Cortex of kidney (tissue), 1 donor: ENCODE measurements at places on chromosomes 2 and 18.
A peak's percentile ranks its signal among the peaks of the same experiment; 100 is the strongest.

DNA sequence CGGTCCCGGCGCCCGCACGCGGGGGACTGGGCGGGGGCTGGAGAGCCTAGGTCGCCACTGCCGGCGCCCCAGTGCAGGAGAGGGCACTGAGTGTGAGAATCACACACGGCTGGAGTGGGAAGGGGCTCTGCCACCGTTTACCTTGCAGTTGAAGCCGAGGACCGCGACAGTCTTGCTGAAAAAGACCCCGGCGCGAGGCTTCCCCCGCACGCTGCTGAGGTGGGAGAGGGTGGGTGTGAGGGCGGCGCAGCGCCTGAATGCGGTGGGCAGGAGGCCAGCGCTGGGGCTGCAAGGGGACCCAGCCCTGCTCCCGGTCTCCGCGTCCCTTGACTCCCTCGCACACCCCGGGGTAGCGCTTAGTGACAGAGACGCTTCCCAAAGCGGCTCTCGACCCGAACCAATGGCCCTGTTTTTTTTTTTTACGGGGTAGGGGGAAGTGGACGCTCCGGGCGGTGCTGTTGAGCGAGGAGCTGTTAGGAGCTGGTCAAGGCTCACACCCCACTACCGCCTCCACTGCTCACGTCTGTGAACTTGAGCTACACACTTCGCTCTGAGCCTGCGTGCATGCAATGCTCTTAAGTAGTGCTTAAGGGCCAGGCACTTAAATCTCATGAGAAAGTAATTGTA lies 794 bp downstream of the NOTO start:
- DNase-seq = no peak

DNA sequence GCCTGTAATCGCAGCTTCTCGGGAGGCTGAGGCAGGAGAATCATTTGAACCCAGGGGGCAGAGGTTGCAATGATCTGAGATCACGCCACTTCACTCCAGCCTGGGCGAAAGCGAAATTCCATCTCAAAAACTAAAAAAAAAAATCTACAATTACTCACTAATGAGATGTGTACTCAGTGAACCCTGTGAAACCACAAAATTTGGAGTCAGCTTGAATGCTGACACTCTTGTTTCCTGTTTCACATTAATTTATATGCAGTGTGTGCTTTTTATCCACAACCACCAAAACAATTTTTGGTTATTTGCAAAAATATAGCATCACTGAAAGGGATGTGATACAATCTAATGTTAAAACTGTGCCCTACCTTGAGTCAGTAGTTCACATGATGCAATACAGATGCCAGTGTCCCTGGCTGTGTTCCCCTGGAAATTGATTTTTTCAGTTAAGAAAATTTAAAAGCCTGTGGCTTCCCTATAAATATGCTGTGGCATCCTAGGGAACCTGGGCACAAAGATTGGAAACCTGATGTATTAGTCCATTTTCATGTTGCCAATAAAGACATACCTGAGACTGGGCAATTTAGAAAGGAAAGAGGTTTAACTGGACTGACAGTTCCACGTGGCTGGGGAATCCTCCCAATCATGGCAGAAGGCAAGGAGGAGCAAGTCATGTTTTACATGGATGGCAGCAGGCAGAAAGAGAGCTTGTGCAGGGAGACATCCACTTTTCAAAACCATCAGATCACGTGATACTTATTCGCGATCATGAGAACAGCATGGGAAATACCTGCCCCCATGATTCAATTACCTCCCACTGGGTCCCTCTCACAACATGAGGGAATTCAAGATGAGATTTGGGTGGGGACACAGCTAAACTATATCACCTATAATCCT lies 337.5 kb upstream of the NT5C1B start:
- DNase-seq = no peak

DNA sequence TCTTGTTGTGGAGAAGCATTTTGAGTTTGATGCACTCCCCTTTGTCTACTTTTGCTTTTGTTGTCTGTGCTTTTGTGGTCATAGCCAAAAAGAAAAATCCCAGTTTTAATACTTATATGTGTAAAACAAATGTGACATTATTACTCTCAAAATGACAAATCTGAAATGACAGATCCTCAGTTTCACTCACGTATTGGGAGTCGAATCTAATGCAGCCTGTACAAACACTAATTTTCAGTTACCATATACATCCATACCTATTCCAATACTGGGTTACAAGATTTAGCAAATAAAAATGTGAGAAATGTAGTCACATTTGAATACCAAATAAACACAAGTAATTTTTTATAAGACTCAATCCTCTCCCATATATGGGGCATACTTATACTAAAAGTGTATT lies 148.2 kb upstream of the ZNF516 start:
- no peak for DNase-seq

DNA sequence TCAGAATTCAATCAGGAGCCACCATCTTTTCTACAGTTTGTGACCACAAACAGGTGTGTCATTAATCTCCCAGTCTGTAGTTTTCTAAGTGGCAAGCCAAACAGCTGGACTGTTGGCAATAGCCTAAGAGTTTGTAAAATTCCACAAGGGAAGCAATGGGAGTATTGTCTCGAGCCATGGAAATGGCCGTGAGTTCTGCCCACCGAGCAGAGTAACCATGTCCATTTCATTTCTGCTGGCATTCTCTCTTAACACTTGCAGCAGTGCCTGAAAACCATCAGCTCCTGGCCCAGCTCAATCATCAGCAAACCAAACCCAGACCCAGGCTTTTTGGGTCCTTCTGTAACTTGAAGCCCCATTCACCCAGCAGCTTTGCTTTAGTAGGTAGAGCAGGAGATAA lies 387.8 kb upstream of the CDH7 start:
- no peak for DNase-seq

GRCh38 chr2:27379836-27380625 lies 503 bp downstream of the ZNF513 start:
- DNase-seq = no peak

DNA sequence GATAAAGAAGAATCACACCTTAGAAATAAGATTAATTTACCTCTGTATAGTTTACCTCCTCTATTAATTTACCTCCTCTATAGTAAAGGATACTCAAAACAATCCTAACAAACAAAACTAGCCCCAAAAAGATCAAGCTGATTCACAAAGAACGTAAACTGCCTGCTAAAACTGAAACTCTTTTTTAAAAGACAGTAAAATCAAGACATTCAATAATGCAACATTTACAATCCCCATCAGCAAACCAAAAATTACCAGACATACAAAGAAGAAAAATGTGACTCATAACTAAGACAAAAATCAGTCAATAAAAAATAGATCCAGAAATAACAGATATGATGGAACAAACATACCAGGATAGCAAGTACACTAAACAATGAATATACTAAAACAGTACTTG lies 215.7 kb downstream of the ZEB2 start:
- no peak for DNase-seq

- DNase-seq = no peak
These were observed 87.8 kb downstream of the NOL10 start for GRCh38 chr2:10601866-10602566.

- DNase-seq = no peak
These were observed 7.8 kb upstream of the ARHGAP25 start for GRCh38 chr2:68726608-68727367.

- DNase-seq = no peak
These were observed 174.1 kb downstream of the ANKRD30B start for GRCh38 chr18:14922031-14922430.

- DNase-seq = no peak
These were observed 2.4 kb upstream of the HOXD12 start for GRCh38 chr2:176096986-176097819.

- DNase-seq = no peak
These were observed 140.8 kb downstream of the MEIS1 start for GRCh38 chr2:66575625-66576310.

- no peak for DNase-seq
These were observed 49.4 kb downstream of the TGOLN2 start for GRCh38 chr2:85278361-85278760.

- no peak for DNase-seq
These were observed 50.9 kb upstream of the ATL2 start for GRCh38 chr2:38427936-38428335.

DNA sequence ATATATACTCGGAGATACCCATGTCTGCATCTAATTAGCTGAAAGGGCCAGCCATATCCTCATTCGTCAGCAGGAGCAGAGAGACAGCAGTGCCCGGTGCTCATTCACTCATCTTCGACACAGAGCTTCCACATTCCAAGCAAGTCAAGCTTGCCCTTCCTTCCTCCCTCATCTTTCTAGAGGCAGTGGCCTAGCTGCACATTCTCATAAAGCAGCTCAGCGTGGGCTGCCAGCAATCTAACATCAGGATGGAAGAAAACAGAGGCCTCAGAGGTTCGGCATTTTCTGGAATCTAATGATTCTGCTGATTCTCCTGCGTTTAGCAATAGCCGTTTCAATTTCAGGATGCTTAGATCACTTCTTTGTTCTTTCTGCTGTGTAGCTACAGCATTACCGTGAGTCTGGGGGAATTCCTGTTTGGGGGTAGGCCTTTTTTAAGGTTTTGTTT lies 68.8 kb downstream of the CLHC1 start:
- DNase-seq = no peak

DNA sequence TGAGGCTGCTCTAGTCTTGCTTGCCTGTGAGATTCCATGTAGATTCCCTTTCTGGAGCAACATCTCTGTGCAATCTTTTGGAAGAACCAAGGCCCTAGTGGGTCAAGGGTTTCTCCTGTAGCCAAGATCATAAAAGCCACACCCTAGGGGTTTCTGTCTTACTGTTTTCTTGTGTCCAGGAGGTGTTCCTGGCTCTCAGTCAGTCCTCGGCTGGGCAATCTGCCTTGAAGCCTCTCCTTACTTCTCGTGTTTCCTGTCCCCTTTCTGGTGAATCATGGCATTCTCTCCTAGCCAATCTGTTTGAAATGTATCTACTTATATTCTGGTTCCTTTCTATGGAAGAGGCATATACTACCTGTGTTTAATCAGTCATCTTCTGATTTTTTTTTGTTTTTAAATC lies 484.8 kb upstream of the UBE2E3 start:
- no peak for DNase-seq

- DNase-seq = peak; percentile 39
These were observed 542 bp upstream of the PRKCE start for GRCh38 chr2:45650851-45651414.

GRCh38 chr2:8550481-8550880 lies 131.4 kb upstream of the ID2 start:
- DNase-seq = no peak

DNA sequence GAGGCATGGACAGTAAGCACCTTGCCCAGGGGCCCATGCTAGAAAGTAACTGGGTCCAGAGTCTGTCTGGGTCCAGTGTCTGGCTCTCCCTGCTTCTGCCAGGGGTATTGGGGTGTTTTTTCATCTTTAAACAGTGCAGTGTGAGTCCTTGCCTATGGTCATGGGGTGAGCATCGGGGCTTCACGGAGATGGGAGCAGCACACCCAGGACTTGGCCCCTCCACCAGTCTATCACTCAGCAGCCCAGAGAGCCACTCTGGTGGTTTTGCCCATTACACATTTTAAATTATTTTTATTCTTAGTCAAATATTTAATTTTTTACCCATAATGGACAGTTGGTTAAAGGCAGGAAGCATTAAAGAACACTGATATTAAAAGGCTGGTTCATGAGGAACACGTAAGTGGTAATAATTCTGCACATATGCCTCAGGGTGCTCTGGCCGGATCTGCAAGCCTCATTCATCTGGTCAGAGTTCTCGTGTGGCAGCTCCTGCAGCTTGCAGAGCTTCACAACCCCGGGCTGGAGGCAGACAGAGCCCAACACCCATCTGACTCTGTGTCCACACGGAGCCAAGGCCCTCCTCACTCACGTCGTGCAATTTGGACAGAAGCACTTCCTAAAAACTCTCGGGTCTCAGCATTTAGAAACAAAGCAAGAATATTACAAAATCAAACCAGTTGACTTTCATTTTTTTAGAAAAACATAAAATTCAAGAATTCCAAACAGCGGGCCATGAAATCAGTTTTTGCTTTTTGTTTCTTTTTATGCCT lies 204.1 kb downstream of the CTIF start:
- DNase-seq = no peak

DNA sequence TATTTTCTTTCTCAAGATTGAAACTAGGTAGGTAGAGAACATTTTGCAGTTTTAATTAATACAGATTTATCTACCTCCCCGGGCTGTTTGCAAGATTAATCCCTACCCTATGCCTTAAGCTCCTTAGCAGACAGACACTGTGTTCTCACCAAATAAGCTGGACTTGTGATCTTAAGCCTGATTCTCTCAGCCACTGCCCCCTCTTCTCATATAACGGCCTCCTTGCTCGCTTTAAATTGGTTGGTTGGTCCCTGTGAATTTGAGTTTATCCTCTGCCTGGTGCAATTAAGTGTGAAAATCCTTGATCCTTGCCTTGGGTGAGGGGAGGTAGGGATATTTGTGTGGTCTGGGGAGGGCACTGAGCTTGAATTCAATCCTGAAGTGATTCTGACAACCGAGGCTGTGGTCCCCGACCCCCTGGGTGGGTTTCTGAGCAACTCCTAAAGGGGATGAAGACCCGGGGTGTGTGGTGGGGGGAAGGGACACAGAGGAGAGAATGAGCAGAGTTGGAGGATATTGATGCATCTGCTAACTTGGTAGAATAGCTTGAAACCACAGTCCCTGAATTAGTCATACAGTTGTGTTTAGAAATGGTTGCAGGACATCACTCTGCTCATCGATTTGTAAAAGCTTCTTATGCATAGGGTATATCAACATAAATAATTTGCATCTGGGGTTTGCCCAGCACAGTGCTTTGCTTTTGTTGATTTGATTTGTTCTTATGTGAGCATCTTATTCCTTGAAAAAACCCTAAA lies 36.9 kb upstream of the NCKAP5 start:
- DNase-seq = no peak

GRCh38 chr2:68690851-68691250 lies 43.8 kb upstream of the ARHGAP25 start:
- DNase-seq = no peak

- DNase-seq = no peak
These were observed 35.0 kb upstream of the AGAP1 start for GRCh38 chr2:235458839-235459273.

DNA sequence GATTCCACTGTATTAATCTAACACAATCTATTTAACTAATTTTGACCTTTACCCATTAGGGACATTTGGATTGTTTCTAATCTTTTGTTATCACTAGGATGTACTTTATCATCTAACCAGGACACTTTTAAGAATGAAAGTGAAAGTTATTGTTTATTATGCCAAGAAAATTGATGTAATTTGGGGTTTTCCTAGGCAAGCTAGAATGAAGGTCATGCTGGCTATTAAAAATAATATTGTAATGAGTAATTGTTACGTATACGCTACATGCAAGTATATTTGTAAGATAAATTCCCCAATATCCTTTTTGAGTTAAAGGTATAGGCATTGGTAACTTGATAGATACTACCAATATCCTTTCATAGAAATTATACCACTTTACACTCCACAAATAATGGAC lies 74.6 kb downstream of the COL5A2 start:
- DNase-seq = no peak

GRCh38 chr2:28338046-28338817 lies 54.4 kb upstream of the FOSL2 start:
- no peak for DNase-seq

DNA sequence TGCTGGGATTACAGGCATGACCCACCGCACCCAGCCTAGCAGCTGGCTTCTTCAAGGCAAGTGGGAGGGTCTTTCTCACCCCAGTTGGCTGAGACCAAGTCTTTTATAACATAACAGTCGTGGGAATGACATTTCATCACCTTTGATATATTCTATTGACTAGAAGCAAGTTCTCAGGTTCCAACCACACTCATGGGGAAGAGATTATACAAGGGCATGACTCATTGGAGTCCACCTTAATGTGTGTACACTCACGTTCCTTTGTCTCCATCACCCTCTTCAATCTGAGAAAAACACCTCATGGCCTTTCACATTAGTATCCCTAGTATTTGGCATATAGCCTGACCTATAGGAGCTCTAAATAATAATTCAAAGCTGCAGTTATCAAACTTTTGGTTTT lies 2.8 kb upstream of the BBS5 start:
- no peak for DNase-seq
